Foreskin fibroblast (primary cell): ENCODE measurements at places on chromosomes 12 and 14.

DNA sequence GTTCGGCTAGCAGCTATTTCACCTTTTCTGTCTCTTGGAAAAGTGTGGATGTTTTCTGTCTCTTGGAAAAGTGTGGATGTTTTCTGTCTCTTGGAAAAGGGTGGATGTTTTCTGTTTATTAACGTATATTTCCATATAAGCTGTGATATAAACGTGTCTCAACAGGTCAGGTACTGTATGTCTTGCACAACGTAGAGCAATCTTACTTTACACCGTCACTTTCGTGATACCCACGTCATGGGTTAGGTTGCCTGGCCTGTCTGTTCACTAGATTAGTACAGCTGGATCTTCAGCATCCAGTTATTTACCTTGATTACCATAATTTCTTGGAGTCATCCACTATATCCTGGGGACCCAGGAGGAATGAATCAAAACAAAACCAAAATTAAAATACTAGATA, 14.1 kb downstream of the CLEC7A start:
- DNase-seq, result no peak

DNA sequence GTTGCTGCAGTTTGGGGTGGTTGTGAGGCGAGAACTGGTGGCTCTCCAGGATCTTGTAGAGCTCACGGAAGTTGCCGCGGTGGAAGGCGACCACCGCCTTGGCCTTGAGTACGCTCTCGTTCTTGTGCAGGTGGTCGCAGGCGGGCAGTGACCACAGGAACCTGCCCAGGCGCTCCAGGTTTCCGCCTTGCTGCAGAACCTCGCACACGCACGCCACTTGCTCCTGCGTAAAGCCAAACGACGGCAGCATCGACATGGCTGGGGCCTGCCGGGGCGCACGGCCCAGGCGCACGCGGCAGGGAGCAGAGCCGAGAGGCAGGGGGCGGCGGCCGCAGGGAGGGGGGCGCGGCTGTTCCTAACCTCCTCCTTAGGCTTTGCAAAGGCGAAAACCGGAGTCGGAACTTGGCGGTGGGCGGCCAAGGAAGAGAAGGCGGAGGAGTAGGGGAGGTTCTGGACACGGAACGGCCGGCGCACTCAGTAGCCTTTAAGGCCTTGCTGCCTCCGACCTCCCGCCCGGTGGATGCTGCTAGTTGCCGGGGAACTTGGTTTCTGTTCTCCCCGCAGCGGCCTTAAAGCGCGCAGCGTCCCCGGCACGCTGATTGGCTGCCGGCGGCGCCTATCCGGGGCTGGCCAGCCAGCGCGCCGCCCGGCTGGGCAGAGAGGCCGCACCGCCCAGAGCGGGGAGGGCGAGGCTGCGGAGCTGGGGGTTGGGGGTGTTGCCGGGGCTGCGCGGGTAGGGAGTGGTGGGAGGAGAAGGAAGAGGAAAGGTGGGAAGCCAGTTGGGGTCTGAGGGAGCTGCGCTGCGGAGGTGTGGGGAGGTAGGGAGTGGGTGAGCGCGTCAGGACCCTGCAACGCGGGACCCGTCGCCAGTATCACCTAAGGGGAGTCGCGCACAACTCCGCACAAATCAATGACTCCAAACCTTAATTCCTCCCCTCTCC, at the start of gene SIX1:
TSS of gene SIX1 (minus strand) at position 544 of the 941 bp plus-strand sequence. CDS start at position 256, 288 bp downstream.
- DNase-seq, result peak; percentile 96

DNA sequence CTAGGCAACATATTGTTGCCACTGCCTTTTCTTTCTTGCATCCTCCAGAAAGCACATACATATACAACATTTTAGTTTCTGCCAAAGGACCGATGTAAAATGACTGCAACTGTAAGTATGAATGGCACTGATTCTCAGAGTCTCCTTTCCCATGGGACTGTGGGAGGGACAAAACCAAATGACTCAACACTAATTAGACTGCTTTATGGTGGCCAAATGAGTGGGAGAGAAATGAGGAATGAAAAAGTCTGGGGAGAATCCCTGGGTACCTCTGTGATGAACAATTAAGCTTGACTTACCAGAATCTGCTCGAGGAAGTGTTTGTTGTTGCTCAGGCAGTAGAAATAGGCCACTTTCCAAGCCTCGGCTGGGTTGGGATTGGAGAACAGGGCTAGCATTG, 10.1 kb downstream of the ZFYVE26 start:
- peak; percentile 16 for DNase-seq

DNA sequence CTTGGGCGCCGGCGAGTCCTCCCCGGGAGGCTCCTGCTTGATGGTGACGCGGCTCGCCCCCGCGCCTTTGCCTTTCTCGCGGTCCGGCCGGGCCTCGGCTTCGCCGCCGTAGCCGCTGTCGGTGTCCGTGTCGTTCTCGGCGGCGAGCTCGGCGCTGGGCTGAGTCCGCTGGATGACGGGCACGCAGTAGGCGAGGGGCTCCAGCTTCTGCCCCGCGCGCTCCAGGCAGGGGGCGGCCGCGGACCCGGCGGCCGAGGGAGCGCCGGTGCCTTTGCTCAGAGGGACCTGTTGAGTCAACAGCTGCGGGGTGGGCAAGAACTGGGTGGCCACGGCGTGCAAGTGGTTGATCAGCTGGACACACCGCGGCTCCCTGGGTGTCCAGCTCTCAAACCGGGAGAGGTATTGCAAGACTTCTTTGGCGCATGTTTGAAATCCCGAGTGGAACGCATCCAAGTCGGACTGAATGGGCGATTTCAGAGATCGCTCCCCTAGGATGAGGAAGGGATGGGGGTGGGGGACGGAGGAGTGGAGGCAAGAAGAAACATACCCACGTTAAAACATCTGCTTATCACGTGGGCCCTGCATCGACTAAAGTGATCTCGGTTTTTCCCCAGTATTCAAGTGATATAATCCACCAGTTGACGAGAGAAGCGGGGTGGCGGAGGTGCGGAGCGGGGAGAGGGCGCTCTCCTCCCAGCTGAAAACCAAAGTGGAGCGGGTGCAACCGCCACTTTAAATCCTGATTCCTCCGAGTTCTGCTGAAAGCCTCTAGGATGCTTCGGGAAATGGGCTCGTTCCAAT, 2.0 kb downstream of the BHLHE41 start:
- peak; percentile 78 for DNase-seq

GRCh38 chr14:68544081-68544892, 248.6 kb downstream of the ZFP36L1 start:
- DNase-seq, result peak; percentile 98

DNA sequence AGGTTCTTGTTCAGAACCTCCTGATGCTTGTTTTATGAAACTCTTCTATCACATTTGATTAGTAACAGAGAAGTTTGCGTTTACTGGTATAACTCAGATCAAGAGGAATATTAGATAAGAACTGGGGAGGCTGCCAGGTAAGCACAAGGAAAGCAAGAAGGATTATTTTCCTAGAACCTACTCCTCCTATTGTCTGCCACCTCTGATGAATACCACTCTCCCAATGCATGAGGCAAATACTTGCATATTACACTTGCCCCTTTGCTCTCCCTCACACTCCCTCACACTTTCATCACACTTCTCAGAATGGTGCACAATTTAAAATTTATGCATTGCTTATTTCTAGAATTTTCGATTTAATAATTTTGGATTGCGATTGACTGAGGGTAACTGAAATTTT, 43.6 kb downstream of the LIN7A start:
- DNase-seq, result no peak

DNA sequence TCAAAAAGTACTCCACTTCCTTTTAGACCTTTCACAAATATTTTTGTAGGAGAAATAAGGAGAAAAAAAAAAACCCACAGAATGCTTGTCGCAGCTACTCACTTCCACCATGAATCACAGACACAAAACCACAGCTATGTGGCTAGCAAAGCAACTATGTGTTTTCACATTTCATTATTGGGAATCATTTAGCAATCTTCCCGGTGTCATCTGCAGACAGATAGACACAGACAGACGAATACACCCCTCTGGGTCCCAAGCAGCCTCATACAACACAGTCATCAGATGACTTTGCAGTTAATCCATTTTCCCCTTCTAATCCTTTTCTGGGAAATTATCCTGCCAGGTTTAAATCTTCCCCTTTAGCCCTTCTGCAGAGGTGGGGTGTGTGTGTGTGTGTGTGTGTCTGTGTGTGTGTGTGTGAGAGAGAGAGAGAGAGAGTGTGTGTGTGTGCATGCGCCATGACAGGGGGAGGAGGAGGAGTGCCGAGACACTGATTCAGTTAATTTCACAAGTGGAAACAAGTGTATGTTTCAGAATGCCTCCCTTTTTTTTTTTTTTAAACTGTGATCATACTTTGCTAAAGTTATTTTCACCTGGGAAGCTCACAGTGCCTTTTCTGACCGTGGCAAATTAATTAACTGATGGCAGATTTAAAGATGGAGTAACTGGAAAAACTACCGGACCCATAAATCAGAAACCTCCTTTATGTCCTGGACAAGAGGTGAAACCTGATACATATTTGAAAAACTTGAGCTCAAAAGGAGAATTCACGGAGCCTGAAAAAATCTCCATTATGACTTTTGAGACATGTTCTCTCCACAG, 39.9 kb downstream of the LTBP2 start:
- peak; percentile 97 for DNase-seq

- DNase-seq, result no peak
These were observed 477.4 kb downstream of the APAF1 start for GRCh38 chr12:99122496-99122895.

DNA sequence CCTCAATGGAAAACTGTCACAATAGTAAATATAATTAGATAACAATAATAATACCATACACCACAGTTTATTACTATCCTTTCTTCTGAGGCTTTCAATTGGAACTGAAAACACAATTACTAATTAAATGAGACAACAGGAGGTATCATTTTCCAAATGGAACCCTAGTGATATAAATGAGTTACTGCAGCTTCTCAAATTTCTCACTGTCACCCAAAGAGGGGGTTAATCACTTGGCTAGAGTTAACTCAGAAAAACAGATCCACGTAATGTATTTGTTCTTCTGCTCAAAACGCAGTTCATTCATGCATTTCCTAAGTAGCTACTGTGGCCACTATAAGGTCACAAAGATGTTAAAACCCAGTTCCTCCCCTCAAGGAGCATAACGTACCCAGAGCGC, 120.9 kb upstream of the FOXN3 start:
- DNase-seq, result no peak

GRCh38 chr14:92451755-92452154, 61.8 kb upstream of the RIN3 start:
- no peak for DNase-seq

- no peak for DNase-seq
These were observed 3.7 kb downstream of the TSPAN11 start for GRCh38 chr12:30930238-30930637.

DNA sequence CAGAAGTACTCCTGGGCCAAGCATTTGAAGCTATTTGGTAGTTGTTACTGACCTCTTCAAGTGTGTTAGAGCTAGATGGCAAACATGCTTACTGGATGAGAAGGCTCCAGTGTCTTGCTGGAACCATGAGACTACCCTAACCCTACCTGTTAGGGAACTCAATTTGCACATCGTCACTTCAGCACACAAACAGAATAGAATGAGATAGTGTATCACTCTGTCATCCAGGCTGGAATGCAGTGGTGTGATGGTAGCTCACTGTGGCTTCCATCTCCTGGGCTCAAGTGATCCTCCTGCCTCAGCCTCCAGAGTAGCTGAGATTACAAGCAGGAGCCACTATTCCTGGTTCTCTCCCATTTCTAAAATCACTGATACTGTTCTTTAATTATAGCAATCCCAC, 417.0 kb upstream of the ATXN7L3B start:
- no peak for DNase-seq

GRCh38 chr12:42590330-42590934, 886 bp upstream of the PRICKLE1 start:
- DNase-seq, result peak; percentile 61

DNA sequence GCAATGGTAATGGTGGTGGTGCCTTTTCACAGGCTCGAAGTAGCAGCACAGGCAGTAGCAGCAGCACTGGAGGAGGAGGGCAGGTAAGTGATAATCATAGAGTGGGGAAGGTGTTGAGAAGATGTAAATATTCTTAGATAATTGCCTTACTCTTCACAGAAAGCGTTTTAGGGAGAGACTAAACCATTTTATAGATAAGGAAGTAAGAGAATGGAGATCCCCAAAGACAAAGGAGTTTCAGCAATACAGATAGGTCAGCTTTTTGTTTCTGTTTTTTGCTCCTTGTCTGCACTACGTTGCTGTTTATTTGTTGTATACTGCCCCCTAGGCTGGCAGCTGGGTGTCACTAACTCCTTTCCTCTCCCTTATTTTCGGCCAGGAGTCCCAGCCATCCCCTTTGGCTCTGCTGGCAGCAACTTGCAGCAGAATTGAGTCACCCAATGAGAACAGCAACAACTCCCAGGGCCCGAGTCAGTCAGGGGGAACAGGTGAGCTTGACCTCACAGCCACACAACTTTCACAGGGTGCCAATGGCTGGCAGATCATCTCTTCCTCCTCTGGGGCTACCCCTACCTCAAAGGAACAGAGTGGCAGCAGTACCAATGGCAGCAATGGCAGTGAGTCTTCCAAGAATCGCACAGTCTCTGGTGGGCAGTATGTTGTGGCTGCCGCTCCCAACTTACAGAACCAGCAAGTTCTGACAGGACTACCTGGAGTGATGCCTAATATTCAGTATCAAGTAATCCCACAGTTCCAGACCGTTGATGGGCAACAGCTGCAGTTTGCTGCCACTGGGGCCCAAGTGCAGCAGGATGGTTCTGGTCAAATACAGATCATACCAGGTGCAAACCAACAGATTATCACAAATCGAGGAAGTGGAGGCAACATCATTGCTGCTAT, 2.0 kb downstream of the SP1 start:
- DNase-seq, result peak; percentile 50

DNA sequence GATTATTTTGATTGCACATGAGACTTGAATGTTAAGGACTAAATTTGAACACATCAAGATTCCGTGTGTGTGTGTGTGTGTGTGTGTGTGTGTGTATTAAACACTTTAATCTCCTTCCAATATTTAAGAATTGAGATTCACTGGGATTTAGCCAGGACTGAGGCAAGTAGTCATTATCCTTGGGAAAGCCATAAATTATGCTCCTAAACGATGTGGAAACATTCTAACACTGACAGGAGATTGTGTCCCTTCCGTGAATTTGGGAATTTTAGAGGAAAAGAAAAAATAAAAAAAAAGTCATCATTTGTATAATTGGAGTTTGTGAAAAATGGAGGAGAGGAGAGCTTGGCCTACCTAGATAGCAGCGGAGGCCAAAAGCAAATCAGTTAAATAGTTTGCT, 212.9 kb downstream of the DUSP6 start:
- DNase-seq, result no peak

- no peak for DNase-seq
These were observed 290.8 kb downstream of the PRKD1 start for GRCh38 chr14:29636870-29637269.

- DNase-seq, result no peak
These were observed 216.8 kb downstream of the TTC8 start for GRCh38 chr14:89041257-89041582.

DNA sequence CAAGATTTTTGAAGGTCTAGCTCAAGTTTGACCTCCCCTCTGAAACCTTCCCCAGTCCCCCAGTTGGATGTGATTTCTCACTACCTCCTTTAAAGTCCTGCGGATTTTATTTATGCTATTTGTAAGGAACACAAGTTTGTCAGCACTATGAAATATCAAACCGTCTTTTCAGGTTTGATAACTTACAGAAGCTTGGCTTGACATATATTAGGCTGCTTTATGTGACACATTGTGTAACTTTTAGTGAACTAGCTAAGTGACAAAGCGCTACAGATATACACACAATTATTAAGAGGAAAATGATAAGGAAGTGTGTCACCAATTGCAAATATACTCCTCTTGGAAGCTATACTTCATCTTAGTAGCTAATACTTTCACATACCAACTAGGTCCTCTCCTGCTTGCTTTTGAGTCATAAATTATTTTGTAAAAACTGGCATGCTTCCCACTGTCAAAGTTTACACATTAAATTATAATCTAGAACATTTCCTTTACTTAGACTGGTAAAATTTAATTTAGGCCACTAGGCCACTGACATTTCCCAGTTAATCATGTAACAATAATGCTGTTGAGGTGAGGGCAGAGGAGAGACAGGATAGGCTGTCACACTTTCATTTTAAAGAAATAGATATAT, 149.5 kb downstream of the TMTC3 start:
- no peak for DNase-seq
